ENCODE measurements at places on chromosomes 13 and 19.

DNA sequence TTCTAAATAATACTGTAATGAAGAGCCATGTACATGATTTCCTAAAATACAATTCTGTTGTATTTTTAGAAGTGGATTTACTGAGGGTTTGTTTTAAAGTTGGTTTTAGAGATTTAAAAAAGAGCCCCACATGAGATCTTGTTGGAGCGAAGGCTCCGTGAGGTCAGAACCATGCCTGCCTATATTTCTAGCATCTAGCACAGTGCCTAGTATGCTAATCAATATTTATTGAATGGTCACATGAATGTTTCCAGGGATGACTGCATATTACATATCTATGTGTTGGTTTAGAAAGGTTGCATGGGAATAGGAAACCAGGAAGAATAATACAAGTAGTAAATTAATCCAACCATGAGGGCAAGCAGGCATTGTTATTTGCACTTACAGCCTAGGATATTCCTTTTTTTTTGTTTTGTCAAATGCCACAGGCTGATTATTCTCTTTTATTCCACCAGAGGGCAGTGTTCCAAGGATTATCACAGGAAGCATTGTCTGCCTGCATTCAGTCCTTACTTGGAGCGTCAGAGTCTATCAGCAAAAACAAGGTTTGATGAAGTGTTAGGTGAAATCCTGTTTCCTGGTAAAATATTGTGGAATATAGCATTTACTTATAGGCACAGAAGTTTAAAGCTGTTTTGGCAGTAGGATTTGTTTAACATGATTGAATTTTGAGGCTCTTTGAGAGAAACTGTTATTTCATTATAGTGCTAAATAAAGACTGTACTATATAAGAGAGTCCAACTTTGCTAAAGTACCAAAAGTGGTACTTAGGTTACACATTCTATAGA lies 46.8 kb downstream of the COG3 start:
- peak; percentile 38 for DNase-seq

- DNase-seq = no peak
Observed at GRCh38 chr13:59340581-59340980, 823.1 kb downstream of the DIAPH3 start.

GRCh38 chr13:69287050-69287698 lies 820.5 kb upstream of the ATXN8OS start:
- no peak for DNase-seq

- DNase-seq = no peak
Observed at GRCh38 chr13:48487968-48488367, 44.9 kb downstream of the RCBTB2 start.

Measured in GM04504 (cell line).